NCI-H1092 treated with DMSO at 0.1 percent for 48 hours (cell line): ENCODE measurements at places on chromosomes 16 and 17.
A peak's percentile ranks its signal among the peaks of the same experiment; 100 is the strongest.

GRCh38 chr16:65012357-65012756 is 109.5 kb downstream of the CDH11 start:
- no peak for DNase-seq

DNA sequence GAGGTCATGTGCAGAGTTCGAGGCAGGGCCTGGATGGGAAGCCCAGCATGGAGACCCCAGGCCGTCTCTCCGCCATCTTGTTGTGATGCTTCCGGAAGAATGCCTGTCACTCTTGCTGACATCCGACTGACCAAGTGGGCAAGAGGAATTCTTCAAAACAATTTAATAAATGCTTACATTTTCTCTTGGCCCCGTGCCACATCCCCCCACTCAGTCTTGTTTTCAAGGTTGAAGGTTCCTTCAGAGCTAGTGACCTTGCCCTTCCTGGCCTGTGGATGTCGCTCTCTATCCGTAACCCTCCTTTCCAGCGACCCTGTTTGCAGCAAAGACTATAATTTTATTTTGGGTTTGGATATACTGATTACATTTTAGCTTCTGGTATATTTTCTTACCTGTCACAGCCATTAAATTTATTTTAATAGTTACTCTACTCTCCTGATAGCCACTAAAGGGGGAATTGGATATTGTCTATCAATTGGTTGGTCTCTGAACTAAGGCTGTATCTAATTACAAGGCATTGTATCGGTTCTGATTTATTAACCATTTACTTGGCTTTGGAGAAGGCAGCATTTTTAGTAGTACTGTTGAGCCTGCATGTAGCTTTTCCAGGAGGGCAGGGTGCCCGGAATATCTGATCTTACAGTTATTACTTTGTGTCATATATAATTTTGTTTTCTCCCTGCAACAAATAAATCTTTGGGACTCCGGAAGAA is 264.5 kb downstream of the WWOX start:
- no peak for DNase-seq

DNA sequence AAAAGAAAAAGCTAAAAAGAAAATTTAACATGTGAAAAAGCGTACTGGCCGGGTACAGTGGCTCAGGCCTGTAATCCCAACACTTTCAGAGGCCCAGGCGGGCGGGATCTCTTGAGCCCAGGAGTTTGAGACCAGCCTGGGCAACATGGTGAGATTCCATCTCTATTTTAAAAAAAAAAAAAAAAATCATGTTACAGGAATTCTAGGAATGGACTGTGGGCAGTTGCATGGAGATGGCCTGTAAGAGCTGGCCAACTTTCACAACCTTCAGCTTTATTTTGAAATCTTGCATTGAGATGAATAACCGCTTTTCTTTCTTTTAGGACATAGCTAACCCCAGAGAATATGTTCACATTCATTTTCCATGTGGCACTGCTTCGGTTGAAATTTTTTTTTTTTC is 8.2 kb upstream of the CIAO3 start:
- DNase-seq = no peak

- DNase-seq = no peak
Measured at GRCh38 chr17:79338152-79338551, 263.5 kb downstream of the ENGASE start.

DNA sequence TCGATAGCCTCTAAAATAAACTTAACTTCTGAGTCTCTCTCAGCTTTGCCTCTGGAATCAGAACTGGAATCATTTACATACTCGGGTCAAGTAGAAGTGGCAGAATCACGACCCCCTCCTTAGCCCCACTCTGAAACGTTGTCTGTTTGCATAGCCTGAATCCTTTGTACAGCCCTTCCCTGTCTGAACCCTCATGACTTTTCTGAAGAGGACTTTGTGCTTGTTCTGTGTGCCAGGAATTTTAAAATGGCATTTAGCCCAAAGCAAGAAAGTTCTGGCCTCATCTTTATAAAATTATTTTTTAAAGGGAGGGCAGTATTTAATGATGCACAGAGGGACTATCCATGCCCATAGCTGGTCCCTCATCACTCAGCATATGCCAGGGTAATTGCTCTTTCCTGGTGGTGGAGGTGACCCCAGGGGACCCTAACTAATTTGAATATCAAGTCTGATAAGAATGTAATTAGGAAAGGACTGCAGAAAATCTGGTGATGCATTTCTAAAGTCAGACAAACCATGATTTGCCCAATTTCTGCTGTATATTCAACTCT is 342.7 kb upstream of the TNRC6C start:
- no peak for DNase-seq

GRCh38 chr16:67807148-67807682 is 526 bp downstream of the TSNAXIP1 start:
- DNase-seq = no peak

DNA sequence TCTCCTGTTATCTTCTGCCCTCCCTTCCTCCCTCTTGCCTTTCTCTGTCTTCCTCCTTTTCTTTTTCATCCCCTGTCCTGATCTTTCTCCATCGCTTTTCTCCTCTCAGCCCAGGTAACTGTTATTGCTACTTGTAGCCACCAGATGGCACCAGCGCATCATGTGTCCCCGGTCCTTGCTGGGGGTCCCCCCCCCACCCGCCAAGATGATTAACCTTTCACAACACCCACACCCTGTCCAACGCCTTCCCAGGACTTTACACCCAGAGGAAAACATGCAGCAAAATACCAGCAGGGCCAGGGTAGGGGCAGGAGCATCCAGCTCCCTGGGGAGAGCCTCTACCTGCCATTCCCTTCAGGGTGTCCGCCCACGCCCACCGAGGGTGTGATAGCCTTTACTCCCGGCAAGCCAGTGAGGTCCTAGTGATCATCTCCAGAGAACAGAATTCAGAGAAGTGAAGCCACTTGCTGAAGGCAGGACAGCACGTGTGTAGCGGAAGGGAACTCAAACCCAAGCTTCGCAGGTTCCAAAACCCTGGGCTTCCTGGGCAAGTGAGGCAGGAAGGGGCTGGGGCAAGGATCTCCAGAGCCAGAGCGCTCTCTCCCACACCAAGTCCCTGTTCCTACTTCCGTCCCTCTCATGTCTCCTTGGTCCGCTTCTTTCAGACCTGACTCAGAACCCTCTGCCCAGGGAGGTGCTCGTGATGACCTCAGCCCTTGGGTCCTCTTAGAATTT is 13.4 kb upstream of the TAC4 start:
- peak; percentile 9 for DNase-seq
